Foreskin keratinocyte (primary cell): ENCODE measurements at places on chromosomes 2 and 18. TPM values are rescaled to one million over a fixed set of nuclear protein-coding genes. Genes with fewer than 3 reads are reported as not detected.

Gene LRP1B
- 0.10 TPM in 1 of 2 replicates, not detected in the other for total RNA-seq

Gene FOXD4L1
- total RNA-seq = 0.03 and 0.11 TPM in 2 replicates

Gene ERFE
- 0.28 and 0.75 TPM in 2 replicates for total RNA-seq

Gene FAM161A
- 3.3 and 3.8 TPM in 2 replicates for total RNA-seq

Gene CXCR2
- total RNA-seq = 0.25 and 0.31 TPM in 2 replicates

Gene ZNF804A
- total RNA-seq = not detected in 2 replicates

Gene EFEMP1
- total RNA-seq = 109 and 182 TPM in 2 replicates

Gene RAMP1
- 3.4 and 4.3 TPM in 2 replicates for total RNA-seq

Gene WDR12
- 66.3 and 70.6 TPM in 2 replicates for total RNA-seq

Gene POMC
- total RNA-seq = 0.39 and 0.71 TPM in 2 replicates

Gene UGT1A5
- 0.53 and 0.82 TPM in 2 replicates for total RNA-seq

Gene CGREF1
- 0.49 and 1.6 TPM in 2 replicates for total RNA-seq

Gene ITPRIPL1
- 7.2 and 7.7 TPM in 2 replicates for total RNA-seq

Gene MYO5B
- 6.8 and 8.4 TPM in 2 replicates for total RNA-seq

Gene ANKRD29
- total RNA-seq = 5.6 and 7.7 TPM in 2 replicates

Gene CMPK2
- total RNA-seq = 10.5 and 18.3 TPM in 2 replicates

Gene INPP5D
- 21.8 and 25.5 TPM in 2 replicates for total RNA-seq

Gene GATA6
- total RNA-seq = 0.03 and 0.07 TPM in 2 replicates

Gene RTP5
- total RNA-seq = not detected in 2 replicates
